ENCODE measurements at places on chromosomes 3 and 15. TPM values are rescaled to one million over a fixed set of nuclear protein-coding genes. Genes with fewer than 3 reads are reported as not detected.

TRAT1 gene
- total RNA-seq, result 0.16 TPM

DNA sequence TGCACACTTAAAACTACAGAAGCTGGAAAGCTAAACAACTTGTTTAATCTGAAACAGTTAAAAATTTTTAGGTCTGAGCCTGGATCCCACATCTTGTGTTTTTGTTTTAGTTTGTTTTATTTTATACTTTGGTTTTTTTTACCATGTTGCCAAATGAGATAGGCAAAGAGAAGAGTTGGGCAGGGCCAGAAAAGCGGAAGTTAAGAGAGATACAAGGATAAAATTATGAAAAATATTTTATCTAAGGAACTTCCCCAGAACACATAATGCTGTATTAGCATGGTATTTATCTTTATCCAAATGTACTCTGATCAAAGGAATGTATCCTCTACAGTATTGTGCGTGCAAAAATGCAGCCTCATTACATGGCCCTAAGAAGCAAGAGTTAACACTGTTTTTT, 50.7 kb downstream of the PROS1 start:
- H3K4me3 ChIP-seq, result no peak overlapping the region
- no peak for DNase-seq
- no peaks in the 10 kb centered on the region for H3K4me1 ChIP-seq
- H3K27me3 ChIP-seq, result no peaks in the 10 kb centered on the region

DNA sequence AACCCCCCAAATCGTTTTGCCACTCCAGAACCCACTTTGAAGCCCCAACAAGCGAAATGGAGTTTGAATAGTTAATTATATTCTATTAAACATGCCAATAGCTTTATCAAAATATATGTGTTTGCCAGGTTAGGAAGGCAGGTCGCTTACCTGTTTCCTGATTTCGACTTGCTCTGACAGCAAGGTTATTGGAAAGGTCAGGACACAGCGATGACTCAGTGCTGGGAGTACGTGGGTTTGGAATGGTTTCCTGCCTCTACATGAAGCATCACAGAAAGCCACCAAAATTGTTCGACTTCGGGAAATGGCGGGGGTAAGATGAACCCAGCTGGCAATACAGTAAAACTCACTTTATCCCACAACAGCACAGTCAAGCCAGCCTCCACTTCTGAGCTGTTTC, 135.6 kb upstream of the ABI3BP start:
- H3K4me1 ChIP-seq, result no peaks in the 10 kb centered on the region
- H3K4me3 ChIP-seq, result no peak overlapping the region
- H3K27ac ChIP-seq, result no peak overlapping the region
- H3K27me3 ChIP-seq, result no peaks in the 10 kb centered on the region
- H3K36me3 ChIP-seq, result no peaks in the 10 kb centered on the region

- H3K27me3 ChIP-seq, result no peaks in the 10 kb centered on the region
- peaks cover 5% of the 10 kb centered on the region for H3K36me3 ChIP-seq
- H3K4me3 ChIP-seq, result no peak overlapping the region
Observed at GRCh38 chr3:4693620-4694019, 200.5 kb downstream of the ITPR1 start.

DNA sequence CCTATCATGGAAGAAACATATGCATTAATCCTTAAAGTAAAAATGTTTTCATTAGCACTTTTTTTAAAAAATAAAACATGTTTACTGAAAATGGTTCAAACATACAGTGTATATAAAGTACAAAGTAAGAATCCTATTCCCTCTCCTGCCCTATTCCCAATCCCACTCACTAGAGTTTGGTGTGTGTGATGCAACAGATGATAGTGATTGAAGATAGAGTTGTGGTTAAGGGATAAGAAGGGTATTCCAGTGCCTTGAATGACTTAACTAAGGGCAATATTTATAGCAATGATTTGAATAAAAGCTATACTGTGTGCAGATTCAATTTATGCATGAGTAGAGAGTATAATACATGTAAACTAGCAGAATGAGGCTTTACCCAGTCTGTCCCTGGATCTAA, 18.1 kb downstream of the ZNF280D start:
- H3K4me3 ChIP-seq, result no peak overlapping the region
- no peaks in the 10 kb centered on the region for H3K36me3 ChIP-seq
- DNase-seq, result no peak

All from K562 (cell line).